LNCaP clone FGC (cell line): ENCODE measurements at places on chromosomes 3 and 15.

- no peak for DNase-seq
Observed at GRCh38 chr15:51374131-51374530, 32.7 kb downstream of the GLDN start.

- DNase-seq: no peak
Observed at GRCh38 chr3:10321630-10322351, 879 bp upstream of the SEC13 start.

- DNase-seq: no peak
Observed at GRCh38 chr3:26280517-26280916, 342.1 kb upstream of the LRRC3B start.

GRCh38 chr15:89780601-89781000, 4.5 kb downstream of the MESP2 start:
- no peak for DNase-seq

DNA sequence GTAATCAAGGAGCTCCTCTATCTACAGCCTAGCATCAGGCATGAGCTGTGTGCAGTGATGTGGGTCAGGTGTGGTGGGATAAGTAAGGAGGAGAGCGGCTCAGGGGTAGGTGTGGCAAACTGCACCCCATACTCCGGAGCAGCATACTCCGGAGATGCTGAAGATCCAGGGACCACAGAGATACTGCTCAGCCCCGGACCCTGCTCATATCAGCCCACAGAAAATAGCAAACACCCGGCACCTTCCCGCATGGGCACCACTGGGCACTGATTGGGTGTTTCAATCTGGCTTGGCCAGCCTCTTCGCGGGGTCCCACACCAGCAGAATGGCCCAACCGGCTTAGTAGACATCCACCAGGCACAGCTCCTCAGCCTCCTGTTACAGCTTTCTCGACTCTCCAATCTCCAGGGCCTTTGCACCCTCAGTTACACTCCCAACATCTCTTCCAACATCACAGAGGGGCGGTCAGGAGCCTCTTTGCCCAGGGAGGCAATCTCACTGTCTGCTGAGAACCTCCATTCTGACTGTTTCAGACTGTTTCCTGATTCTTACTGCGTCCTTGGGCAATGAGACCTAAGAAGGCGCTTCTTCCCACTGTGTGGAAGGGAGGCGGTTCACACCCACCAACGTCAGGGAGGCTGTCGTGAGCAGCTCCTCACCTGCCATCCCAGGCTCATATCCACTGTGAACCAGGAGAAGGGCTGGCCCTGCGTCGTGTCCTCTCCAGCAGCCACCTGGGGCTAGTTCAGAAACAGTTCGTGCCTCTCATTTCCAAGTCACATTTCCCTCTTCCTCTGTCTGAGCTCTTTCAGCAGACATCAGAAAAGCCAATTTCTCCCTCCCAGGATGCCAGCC, 59.8 kb downstream of the CAPN7 start:
- DNase-seq: no peak
